8988T (cell line): ENCODE measurements at places on chromosomes 7 and 10.

DNA sequence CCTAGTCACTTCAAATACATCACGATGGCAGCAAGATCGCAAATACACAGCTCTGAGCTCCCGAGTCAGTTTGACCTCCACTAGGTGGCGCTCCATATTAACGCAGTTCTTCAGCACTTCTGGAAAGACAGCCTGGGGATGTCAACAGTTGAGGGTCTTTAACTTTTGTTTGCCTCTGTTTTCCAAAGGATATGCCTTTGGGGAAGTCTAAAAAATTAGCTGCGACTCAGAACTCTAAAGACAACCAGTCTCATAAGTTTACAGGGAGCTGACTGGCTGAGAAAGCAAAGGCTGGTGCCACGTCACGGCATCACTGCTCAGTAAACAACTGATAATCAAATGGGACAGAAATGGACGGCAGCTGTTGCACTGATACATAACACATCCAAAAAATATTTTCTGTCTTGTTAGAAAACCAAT lies 458.8 kb downstream of the SORCS1 start:
- DNase-seq: no peak

DNA sequence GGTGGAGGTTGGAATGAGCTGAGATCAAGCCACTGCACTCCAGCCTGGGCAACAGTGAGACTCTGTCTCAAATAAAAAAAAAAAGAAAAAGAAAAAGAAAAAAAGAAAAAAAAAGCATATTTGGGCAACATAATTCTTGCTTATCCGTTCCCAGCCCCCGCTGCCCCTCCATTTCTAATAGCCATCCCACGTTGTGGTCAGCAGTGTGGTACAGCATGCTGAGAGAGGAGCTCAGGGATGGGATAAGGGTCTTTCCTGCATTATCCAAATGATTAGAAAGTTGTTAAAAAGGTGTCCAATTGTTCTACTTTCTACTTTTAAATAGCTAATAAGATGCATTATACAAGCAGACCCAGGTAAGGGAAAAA lies 104.9 kb upstream of the ZNF92 start:
- no peak for DNase-seq

GRCh38 chr10:73110345-73110849 lies at the start of gene NUDT13:
Gene NUDT13, plus strand, starts transcription at chr10:73110455. Its CDS starts 3,911 bp downstream, at chr10:73114366.
- DNase-seq: no peak

DNA sequence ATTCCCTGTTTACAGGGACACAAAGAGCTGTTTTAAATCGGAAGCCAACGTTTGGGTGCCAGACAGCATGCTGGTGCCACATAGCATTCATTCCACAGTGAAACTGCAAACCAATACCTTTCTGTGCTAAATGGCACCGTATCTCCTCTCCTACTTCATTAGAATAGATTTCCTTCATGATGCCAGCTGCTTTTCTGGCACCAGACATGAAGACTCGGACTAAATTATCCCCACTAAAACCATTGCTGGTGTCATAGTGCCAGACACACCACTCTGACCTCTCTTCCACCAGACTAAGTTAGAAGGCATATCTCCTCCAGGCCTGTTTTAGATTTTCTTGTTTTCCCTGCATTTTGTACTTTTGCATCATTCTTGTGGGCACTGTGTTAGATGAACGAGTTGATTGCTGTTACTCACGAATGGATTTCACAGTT lies 155.1 kb downstream of the ETV1 start:
- DNase-seq: no peak

- DNase-seq: no peak
Observed at GRCh38 chr7:7869036-7869435, 99.6 kb upstream of the GLCCI1 start.

DNA sequence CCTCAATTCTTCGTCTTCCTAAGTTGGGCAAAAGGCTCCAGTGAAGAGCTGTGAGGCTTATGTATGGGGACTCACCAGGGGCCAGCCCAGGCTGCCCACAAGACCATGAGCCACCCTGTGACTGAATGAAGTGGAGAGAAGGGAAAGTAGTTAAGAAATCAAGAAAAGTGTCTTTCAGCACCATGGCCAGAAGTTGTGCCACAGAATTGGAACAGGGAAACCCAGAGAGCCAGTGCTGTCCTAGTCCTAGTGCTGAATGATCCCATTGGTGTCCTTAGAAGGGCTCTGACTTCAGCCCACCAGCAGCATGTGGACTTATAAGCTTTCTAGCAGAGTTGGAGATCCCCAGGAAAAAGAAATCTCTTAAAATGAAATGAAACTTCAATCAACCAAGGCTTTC lies 37.0 kb upstream of the CCSER2 start:
- peak; percentile 12 for DNase-seq

- DNase-seq: no peak
Observed at GRCh38 chr10:58712982-58713381, 200.3 kb downstream of the BICC1 start.

GRCh38 chr10:93420944-93421825 lies 60.9 kb downstream of the MYOF start:
- no peak for DNase-seq

GRCh38 chr7:103499976-103500375 lies 54.0 kb upstream of the SLC26A5 start:
- DNase-seq: no peak

GRCh38 chr10:10564081-10564794 lies 453.4 kb upstream of the CELF2 start:
- no peak for DNase-seq

DNA sequence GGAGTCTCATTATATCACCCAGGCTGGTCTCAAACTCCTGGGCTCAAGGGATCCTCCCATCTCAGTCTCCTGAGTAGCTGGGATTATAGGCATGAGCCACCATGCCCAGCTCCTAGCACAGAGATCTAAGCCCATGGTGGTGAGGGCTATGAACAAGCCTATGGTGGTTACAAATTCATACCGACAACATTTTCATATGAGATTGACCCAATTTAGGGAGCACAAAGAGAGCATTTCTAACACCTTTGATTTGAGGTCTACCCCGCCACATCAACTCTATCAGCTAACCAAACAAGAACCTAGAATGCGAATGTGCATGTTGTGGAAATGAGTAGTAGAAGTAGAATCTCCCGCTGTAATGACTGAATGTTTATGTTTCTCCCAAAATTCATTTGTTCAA lies 14.2 kb upstream of the PRF1 start:
- DNase-seq: no peak

DNA sequence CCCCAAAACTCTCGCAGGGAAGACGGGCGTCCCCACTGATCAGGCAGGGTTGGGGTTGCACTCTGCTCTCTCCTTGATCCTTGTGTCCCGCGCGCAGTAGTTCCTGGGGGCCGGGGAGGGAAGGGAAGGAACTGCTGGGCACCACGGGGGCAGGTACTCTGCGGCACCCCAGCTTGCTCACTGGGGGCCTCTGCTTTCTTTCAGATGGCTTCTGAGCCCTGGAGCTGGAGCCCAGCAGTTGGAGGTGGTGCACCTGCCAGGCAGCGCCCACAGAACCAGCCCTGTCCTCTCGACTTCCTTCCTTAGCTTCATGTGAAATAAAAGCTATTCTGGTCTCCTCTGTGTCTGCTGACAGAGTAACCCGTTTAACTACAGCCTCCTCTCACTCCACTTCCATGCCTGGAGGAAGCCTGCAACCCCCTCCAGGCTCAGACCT lies 12.2 kb downstream of the PLAC9 start:
- no peak for DNase-seq

GRCh38 chr10:65719790-65720189 lies 1206.0 kb upstream of the LRRTM3 start:
- no peak for DNase-seq

- DNase-seq: no peak
Observed at GRCh38 chr10:29603223-29603896, 31.4 kb downstream of the SVIL start.

DNA sequence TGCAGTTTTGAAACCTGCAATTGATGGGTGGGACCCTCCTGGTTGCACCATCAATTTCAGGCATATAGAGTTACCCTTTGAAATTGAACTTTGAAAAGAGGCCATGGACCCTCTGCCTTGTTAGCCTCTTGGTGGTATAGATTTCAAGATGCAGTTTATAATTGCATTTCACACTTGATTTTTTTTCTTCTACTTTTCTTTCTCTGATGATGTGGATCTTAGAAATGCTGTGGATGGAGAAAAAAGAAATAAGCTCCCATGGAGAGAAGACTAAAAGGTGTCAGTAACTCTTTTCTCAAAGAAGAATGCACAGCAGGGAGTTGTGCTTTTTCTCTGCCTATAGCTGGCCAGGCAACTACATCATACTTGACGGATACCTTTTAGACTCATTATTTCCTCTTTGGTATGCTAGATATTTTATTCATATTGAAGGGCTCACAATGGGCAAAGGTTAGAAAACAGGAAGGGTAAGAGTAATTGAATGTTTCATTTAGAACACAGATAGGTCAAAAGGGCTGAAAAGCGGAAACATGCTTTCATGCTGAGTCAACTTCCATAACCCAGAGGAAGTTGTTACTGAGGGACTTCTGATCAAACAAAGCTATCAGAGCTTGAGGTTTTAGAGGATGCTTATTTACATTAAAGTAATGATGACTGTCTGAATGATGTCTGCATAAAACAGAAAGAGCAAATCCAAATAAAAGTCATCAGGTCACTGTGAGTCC lies 773.2 kb upstream of the LRRN3 start:
- DNase-seq: no peak

DNA sequence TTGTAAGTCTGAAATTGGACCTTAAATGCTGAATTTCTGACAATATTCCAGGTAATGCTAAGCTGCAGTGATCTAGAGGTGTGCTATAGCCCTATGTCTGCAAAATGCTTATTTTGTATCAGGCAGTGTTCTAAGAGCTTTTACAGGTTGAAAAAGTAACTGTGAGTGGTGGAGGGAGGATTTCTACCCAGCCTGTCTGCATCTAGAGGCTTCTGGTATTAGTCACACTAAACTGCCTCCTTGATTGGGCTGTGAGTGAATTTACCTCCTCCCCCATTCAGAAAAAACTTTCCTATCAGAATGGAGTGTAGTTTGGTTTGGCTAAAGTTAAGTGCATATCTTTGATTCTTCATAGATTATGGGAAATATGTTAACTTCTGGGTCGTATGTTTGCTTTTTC lies 56.8 kb downstream of the BBS9 start:
- DNase-seq: no peak

DNA sequence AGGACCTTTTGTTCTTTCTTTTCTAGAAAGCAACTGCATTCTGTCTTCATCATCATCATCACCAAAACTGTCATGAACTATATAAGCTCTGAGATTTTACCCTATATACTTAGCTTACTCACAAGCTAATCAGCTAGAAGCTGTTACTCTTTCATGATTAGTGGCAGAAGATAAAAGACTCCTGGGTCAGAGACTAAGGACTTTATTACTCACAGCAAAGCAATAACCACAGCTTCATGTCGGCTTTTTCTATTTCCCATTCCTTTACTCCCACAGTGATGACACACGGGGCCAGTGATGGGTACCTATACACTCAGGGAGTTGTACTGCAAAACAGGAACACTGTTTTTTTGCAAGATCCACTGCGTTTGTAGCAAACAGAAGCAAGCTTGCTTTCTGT lies 8.4 kb upstream of the C10orf88 start:
- no peak for DNase-seq

GRCh38 chr10:121266370-121266769 lies 331.9 kb downstream of the FGFR2 start:
- no peak for DNase-seq

GRCh38 chr7:27947586-27948278 lies 207.8 kb downstream of the TAX1BP1 start:
- no peak for DNase-seq
